Mesenteric fat pad (tissue), 1 donor: ENCODE measurements at places on chromosomes 3 and 15. TPM values are rescaled to one million over a fixed set of nuclear protein-coding genes. Genes with fewer than 3 reads are reported as not detected.

- no peak for DNase-seq
Observed at GRCh38 chr15:56496635-56497034, 31.7 kb upstream of the MNS1 start.

DNA sequence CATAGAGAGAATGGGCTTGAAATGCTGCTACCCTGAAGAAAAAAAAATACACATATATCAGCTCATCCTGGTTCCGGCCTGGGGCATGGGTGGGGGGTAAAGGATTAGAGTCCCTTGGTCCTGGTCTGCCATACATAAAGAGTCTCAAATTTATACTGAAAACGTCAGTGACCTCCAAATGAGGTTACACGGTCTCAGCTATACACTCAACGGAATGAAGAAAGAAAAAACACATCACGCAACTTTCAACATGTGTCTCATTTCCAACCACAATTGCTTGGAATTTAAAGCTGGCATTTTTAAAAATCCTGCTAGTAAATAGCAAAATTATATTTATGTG, 612.8 kb downstream of the MCTP2 start:
- DNase-seq: no peak

DNA sequence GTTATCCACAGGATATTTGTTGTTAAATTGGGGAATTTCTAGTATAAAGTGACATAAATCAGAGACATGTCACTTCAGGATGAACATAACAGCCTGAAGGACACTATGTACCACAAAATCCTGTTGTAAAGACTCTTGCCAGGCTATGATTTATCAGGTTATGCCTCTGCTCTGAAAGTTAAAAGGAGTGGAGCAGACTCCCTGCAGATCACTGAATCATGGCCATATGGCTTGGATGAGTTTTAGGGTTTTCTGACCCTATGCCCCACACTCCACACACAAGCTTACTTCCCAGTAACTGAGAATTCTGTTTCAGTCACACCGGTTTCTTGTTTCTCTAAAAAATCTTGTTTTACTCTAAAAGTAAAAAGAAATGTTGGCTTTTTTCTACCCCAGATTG, 869.4 kb downstream of the NAALADL2 start:
- DNase-seq: no peak

The MAPKAPK3 gene
- 44.7 TPM for total RNA-seq

DNA sequence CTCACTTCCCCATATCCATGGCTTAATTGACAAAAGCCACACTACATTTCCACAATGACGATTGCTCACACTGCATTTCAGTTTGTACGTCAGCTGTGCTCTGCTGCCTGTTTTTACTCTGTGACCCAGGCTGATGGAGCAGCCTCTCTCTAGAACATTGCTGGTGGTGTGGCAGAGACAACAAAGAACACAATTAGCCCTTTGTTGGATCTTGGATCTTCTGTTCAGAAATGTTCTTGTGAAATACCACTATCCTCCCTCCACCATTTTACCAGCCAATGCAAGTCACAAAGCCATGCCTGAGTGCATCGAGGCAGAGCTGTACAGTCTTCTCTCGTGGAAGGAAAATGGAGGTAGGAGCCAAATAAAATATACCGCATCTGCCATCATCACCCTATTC, 56.9 kb upstream of the TBC1D5 start:
- no peak for DNase-seq

The ALDH1A3 gene
- total RNA-seq: 194 TPM

GRCh38 chr15:101068961-101069653, 149.9 kb downstream of the LRRK1 start:
- no peak for DNase-seq

DNA sequence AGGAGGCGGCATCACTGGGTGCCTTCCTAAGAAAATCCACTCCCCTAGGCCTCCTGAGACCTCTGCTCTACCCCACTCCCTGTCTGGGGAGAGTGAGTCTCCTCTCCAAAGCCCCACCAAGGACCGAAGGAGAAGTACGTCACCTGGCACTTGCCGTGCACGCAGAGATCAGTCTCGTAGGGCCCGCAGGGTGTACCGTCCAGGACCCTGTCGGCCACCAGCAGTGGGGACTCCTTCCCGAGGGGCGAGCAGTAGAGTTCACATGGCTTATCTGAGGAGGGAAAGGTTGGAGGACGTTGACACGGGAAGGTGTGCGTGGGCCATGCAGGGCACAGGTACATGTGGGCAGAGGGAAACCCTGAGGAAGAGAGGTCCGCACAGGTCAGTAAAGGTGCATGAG, 232.9 kb downstream of the ADAMTS17 start:
- DNase-seq: peak; percentile 87

GRCh38 chr15:80274996-80275395, 23.0 kb upstream of the CTXND1 start:
- DNase-seq: no peak

The ECT2 gene
- 9.1 TPM for total RNA-seq

The PTH1R gene
- 16.3 TPM for total RNA-seq

DNA sequence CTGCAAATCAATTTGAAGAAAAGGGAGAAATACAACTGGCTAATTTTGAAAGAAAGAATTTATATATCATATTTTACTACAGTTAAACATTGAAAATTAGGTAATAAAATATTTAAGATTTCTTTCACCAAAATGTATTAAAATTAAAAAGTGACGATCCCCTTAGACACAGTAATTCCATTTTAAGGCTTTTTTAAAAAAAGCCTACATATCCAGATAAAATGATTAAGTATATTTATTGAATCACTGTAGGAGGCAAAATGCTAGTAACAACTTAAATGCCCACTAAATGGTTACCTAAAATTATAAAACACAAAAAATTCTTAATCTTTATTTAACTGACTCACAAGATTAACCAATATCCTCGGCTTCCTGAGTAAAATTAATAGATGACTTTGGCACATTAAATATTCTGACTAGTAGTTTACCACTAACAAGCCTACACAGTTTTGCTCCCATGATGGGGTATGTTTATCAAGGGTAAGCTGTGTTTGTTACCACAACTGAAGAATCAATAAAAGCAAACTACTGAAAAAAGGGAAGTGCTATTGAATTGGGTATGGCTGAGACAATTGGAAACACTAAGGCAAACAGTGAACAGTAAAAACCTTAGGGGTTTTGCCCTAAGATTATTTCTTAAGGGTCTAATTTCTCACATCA, 28.4 kb downstream of the ANKRD28 start:
- DNase-seq: no peak

- no peak for DNase-seq
Observed at GRCh38 chr3:195054311-195054710, 216.6 kb downstream of the XXYLT1 start.

- DNase-seq: no peak
Observed at GRCh38 chr3:63951492-63952247, 39.5 kb upstream of the SCAANT1 start.

- DNase-seq: no peak
Observed at GRCh38 chr3:111303760-111304159, 232.1 kb downstream of the NECTIN3 start.

DNA sequence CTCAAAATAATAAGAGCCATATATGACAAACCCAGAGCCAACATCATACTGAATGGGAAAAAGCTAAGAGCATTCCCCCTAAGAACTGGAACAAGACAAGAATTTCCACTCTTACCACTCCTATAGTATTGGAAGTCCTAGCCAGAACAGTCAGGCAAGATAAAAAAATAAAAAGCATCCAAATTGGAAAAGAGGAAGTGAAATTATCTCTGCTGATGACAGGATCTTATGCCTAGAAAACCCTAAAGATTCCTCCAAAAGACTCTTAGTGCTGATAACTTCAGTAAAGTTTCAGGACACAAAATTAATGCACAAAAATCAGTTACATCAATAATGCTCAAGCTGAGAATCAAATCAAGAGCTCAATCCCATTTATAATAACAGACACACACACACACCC, 45.9 kb upstream of the SLC2A2 start:
- no peak for DNase-seq

The ZXDC gene
- 29.4 TPM for total RNA-seq

GRCh38 chr3:98594628-98595324, 1.4 kb upstream of the CPOX start:
- no peak for DNase-seq

GRCh38 chr15:96374499-96374898, 44.0 kb downstream of the NR2F2 start:
- no peak for DNase-seq

GRCh38 chr3:175003590-175003989, 144.5 kb downstream of the NAALADL2 start:
- DNase-seq: no peak

GRCh38 chr3:42690766-42691680, 5.7 kb downstream of the KLHL40 start:
- DNase-seq: peak; percentile 78

The SCN5A gene
- 0.58 TPM for total RNA-seq

DNA sequence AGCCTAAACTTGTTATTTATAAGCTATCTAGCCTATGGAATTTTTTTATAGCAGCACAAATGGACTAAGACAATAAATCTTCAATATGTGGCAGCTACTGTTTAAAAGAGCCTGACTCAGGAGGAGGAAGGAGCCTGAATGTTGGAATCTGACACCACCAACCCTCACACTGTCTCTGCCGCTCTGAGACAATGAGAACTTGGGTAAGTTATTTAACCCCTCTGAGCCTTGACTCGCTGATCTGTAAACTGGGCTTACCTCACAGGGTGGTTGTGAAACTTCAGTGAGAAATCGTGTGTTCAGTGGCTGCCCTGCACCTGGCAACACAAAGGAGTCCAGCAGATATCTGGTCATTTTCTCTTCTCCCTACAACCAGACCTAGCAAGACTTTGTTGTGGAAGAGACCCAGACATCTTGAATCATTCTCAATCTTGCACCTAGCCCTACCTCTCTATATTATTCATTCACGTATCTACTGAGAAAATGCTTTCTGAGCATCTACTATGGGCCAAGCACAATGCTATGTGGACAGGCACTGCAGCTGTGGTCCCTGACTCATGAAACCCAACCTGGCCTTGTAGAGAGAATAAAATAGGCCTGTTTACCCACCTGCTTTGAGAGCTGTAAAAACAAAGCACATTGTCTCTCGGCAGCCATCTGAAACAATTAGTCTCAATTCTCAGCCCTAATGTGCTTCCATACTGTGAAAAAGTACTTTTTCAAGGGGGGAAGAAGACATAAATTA, 81.9 kb upstream of the SLC25A36 start:
- no peak for DNase-seq

- peak; percentile 90 for DNase-seq
Observed at GRCh38 chr15:81312790-81313543, 11.0 kb downstream of the STARD5 start.

DNA sequence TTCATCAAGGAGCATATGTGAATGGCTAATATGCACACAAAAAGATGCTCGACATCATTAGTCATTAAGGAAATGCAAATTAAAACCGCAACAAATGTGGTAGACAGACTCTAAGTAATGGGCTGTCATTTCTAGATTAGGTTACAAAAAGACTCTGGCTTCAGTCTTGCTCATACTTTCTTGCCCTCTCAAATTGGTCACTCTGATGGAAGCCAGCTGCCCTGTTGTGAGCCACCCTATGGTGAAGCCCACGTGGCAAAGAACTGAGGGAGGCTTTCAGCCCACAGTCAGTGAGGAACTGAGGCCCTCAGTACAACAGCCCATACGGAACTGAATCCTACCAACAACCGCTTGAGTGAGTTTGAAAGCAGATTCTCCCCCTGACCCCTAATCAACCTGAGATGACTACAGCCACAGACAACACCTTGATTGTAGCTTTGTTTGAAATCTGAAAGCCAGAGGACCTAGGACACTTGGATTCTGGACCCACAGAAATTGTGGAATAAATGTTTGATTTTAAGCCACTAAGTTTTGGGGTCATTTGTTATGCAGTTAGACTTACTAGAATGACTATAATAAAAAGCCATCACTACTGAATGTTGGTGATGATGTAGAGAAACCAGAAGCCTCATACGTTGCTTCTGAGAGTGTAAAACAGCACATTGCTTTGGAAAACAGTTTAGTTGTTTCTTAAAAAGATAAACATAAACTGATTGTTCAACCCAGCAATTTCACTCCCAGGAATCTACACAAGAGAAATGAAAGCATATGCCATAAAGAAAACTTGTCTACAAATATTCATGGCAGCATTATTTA, 45.7 kb downstream of the EHHADH start:
- no peak for DNase-seq

DNA sequence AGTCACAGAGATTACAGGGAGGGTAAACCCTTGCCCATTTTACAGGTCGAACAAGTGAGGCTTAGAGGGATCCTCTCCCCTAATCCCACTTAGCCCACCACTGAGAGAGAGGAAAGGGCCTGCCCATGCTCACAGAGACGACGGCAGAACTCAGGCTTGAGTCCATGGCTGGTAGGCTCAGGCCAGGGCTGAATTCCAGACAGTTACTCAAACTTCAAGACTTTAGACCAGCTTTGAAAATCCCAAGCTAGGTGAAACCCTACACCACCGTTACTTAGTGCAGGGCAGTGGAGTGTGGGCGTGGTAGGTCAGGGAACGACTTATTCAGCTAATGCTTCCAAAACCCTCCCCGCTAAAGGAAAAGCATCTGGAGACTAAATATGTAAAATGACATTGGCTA, 16.4 kb downstream of the GRIP2 start:
- peak; percentile 47 for DNase-seq

The AHSG gene
- total RNA-seq: not detected

The SEMA7A gene
- 2.1 TPM for total RNA-seq

DNA sequence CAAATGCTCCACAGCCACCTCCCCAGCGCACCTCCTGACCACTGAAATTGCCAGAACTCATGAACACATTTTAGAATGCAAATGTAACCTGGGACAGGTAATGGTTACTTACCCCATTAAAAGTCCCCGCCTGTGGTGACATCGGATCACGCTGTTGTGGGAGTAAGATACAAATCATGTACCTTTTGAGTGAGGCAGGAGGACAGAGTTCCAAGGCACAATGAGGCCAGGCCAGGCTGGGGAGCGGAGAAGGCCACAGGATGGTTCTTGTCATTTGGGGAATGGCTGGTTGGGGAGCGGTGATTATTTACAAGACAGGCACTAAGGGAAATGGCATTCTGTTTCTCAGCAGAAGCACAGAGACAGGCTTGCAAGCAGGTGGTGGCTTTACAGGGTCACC, 490.0 kb downstream of the EDEM1 start:
- no peak for DNase-seq

- no peak for DNase-seq
Observed at GRCh38 chr3:13951184-13951583, 71.3 kb upstream of the WNT7A start.

DNA sequence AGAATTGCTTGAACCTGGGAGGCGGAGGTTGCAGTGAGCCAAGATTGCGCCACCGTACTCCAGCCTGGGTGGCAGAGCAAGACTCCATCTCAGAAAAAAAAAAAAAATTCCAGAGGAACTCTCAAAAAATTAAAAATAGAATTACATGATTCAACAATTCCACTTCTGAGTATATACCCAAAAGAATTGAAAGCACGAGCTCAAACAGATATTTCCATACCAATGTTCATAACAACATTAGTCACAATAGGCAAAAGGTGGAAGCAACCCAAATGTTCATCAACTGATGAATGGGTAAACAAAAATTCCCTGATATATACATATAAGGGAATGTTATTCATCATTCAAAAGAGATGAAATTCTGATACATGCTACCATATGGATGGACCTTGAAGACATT, 16.9 kb upstream of the MORF4L1 start:
- DNase-seq: no peak

The TRA2B gene
- 117 TPM for total RNA-seq
